ENCODE measurements at places on chromosomes 1 and 21.

GRCh38 chr1:72869873-72870272 is 587.5 kb upstream of the NEGR1 start:
- DNase-seq = no peak

DNA sequence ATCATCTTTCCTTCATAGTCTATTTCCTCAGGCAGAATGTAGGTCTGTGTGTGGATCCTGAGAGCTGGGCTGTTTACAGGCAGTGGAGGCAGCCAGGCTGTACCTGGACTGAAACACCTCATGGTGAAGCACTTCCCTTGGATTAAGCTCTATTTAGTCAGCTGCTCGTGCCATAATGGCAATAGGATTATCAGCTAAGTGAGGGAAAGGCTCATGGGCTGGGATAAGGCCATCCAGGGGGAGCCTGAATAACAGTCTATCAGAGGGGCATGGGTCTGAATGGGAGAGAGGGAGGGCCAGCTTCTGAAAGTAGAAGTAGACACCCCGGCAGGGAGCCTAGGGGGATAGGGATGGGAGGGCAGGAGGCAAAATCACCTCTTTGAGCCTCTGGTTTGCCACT is 8.3 kb downstream of the RNASEL start:
- DNase-seq = no peak

DNA sequence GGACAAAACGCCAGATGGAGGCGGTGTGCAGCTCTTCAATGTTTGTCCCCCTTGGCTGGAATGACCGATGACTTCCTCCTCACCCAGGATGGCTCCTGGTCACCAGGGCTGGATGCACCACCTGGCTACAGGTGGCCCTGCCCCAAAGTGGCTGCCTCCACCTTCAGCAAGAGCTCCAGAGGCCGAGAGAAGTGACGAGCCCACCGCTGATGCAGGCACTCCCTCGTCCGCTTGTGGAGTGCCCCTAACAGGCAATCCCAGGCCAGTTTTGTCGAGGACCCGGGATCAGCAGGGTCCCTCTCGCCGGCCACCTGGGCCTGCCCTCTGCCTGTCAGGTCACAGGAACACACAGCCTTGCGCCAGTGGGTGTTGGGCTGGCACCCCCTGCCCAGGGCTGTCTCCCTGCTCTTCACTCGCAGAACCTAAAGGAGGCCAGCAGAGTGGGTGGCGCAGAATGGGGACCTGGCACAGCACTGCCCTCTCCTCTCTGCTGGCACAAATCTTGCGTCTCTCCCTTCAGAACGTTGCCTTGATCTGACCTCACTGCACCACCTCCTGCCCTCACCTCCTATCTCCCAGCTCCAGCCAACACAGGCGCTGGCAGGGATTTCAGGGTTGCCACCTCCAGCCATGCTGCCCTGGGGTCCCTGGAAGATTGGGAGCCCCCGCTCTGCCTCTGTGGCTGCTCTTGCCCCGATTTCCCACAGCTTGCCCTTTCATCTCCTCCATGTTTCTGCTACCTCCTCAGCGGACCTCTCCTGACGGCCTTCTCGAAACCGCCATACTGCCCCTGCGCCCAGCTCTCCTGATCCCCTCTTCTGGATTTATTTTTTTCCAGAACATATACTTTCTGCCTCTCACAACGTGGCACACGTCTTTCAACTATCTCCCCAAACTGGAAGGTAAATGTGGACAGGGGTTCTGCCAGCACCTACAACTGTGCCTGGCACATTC is 38.6 kb downstream of the SLC45A1 start:
- no peak for DNase-seq

GRCh38 chr1:90074970-90075391 is 80.1 kb downstream of the ZNF326 start:
- DNase-seq = no peak
